Epithelial cell of esophagus (primary cell): ENCODE measurements at places on chromosomes 3 and 15.

GRCh38 chr3:143337387-143337786 lies 217.8 kb downstream of the CHST2 start:
- DNase-seq = no peak

- no peak for DNase-seq
Measured at GRCh38 chr3:183350164-183350563, 78.3 kb downstream of the MCF2L2 start.

GRCh38 chr15:96424674-96425073 lies 94.2 kb downstream of the NR2F2 start:
- no peak for DNase-seq

GRCh38 chr3:172062761-172063160 lies 23.4 kb downstream of the FNDC3B start:
- no peak for DNase-seq

DNA sequence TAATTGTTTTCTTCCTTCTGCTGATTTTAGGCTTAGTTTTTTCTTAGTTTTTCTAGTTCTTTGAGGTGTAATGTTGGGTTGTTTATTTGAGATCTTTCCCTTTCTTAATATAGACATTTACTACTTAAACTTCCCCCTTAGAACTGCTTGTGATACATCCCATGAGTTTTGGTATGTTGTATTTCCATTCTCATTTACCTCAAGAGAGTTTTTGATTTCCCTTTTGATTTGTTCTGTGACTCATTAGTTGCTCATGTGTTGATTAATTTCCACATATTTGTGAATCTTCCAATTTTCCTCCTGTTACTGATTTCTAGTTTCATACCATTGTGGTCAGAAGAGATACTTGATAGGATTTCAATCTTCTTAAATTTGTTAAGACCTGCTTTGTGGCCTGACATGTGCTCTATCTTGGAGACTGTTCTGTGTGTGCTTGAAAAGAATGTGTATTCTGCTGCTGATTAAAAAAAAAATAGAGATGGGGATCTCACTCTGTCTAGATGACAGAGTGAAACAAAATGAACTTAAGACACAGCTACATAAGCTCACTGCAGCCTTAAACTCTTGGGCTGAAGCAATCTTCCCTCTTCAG lies 22.3 kb downstream of the GRM2 start:
- peak; percentile 47 for DNase-seq

GRCh38 chr3:21979706-21980105 lies 228.7 kb upstream of the ZNF385D start:
- peak; percentile 54 for DNase-seq

DNA sequence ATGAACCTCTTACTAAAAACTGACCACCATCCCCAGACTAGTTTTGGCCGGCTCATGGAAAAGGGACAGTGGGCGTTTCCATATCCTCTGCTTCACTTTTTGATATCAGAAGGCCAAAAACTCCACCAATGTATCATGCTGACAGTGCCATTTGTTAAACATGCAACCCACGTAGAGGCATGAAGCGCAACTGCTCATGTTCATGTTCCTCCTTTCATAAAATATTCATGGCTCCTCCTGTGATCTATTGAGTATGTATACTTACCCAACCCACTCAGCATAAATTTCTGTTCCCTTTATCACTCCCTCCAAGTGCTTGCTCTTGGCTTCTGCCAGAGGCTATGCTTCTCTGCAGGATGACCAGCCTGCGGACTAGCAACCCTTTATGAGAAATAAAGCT lies 58.7 kb upstream of the TGFBR2 start:
- no peak for DNase-seq

DNA sequence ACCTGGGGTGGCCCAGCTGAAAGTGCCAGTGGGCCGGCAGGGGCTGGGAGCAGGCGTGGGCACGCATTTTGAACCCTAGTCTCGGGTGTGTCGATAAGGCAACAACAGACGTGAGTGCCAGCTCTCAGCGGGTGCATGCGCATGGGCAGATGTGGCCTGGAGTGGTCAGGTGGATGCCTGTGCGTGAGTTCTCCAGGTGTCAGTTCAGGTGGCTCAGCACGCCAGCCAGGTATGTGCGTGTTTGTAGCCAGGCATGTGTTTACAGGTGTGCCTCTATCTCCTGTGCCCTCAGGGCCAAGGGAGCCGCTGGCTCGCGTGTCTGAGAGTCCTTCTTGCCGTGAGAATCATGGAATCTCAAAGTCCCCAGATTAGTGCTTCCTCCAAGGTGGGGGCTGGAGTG lies 14.8 kb downstream of the CYP1A2 start:
- peak; percentile 88 for DNase-seq

- peak; percentile 37 for DNase-seq
Measured at GRCh38 chr15:101810876-101811275, 1.1 kb upstream of the OR4F15 start.

GRCh38 chr3:151875759-151876158 lies 2.3 kb downstream of the SUCNR1 start:
- DNase-seq = no peak

DNA sequence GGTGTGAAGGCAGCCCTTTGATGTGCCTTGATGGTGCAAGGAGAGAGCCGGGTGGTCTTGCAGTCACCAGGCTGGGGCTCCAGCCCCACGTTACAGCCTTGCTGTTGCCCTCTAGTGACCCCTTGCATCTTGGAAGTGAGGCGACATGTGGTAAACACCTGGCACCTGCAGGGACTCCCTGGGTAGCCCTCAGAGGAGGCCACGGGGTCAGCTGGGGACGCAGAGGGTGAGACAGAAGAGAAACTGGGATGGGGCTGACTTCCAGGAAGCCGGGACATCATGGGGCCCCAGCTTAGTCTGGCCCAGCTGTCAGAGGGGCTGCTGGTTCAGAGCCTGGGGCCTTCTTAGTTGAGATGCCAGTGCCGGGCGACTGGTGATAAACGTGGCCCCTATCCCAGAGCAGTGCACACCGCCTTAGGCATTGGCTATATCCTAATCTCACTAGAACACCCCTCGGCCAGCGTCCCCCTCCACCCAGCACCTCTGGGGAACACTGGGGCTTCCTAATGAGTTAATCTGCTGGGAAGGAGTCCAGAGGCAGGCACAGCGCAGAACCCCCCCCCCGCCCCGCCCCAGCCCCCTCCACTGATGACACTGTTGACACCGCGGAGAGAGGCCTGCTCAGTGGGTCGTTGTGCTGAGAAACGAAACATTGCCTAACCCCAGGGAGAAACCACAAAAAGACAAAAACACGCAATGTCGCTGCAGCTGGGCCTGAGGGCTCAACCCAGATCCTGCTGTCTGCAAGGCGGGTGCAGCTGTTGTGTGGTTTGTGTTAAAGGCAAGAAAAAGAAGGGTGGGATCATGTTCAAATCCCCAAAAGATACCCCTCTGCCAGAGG lies 60.5 kb upstream of the KLF13 start:
- DNase-seq = no peak

DNA sequence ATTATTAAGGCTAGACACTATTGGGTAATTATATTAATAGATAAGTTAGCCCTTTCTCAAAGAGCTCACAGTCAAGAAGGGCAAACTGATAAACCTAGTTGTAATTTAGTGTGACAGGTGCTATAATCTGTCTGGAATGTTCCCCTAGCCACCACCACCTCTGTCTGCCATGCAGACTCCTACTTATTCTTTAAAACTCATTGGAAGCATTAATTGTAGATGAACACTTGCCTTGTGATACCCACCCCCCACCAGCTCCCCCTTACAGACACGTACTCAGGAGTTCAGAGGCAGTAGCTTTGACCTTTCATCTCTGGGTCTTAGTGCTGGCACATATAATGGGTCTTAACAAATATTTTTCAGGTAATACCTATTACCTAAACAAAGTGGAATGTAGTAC lies 195.9 kb downstream of the TP63 start:
- no peak for DNase-seq

GRCh38 chr15:80608688-80609087 lies 86.4 kb upstream of the ABHD17C start:
- DNase-seq = peak; percentile 82

- peak; percentile 44 for DNase-seq
Measured at GRCh38 chr15:85582131-85583079, 202.0 kb downstream of the AKAP13 start.

GRCh38 chr3:62562017-62562416 lies 188.7 kb upstream of the FEZF2 start:
- peak; percentile 40 for DNase-seq

DNA sequence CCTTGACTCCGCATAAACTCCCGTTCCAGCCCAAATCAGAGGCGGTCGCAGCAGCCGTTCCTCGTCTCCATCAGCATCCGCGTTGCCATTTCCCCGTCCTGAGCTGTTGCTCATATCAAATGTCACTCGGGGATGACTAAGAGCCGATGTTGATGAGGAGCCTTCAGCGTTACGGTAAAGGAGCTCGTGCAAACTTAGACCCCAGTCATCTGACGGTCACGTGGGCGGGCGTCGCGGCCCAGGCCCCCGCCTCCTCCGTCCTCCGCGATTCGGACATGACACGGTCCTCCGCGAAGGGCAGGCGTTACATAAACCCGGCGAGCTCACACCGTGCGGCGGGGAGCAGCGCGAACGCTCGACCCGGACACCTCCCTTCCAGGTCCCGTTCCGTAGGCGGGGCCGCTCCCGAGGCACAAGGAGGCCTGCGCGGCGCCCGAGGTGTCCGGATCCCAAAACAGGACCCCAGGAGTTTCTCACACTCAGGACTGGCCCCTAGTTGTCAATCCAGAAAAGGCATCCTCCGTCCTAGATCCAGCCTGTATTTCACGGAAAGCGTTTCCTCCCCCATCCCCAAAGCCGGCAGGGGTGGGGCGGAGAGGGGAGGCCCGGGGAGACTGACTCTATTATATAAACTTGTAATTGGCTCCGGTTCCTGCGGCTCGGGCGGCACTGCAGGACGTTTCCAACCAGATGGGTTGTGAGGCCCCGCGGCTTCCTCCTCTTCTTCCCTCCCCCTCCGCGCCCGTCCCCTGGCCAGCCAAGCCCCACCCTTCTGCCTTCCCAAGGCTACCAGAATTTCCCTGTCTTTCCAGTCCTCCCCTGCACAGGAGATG lies 100.0 kb upstream of the IGF1R start:
- DNase-seq = peak; percentile 83

GRCh38 chr3:98807561-98807960 lies 44.4 kb downstream of the ST3GAL6 start:
- DNase-seq = peak; percentile 76

GRCh38 chr3:160569894-160570652 lies 4.7 kb upstream of the KPNA4 start:
- no peak for DNase-seq

DNA sequence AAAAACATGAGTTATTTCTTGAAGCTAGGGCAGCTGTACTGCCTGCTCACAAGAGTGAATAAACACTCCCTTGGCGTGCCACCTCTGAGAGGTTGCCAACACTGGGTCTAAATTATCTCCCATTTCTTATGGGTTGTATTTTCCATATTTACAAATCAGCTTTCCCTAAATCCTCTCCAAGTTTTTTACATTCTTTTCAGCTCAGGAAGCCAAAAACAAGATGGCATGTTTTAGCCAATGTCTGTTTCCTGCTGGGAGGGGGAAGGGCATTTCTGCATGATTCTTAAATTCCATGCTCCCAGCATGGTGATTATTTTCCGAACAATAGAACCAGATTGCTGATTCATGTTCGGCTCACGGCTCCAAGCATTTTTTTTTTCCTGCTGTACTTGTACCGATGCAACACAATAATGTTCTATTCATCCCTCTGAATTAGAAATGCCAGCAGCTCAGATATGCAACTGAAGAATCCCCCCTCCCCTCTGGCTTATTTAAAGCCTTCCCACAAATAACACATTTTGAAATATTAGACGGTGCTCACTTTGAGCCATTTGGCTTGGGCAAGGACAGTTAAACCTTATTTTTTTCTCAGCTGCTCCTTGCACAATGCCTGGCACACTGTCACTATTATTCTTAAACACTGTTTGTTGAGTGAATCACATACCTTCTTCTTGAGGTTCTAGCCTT lies 252.5 kb downstream of the THRB start:
- DNase-seq = peak; percentile 89

DNA sequence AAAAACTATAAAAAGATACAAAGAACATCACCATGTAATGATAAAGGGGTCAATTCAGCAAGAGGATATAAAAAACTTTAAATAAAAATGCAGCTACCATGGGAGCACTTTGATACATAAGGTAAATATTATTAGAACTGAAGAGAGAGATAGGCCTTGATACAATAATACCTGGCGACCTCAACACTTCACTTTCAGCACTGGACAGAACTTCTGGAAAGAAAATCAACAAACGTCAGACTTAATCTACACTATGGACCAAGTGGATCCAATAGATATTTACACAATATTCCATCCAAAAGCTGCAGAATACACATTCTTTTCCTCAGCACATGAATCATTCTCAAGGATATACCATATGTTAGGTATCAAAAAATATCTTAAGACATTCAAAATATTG lies 42.0 kb downstream of the WDR49 start:
- DNase-seq = no peak

GRCh38 chr3:129123314-129124060 lies 1.9 kb upstream of the RAB43 start:
- DNase-seq = peak; percentile 24

- peak; percentile 22 for DNase-seq
Measured at GRCh38 chr3:114179575-114179974, 723 bp upstream of the DRD3 start.

DNA sequence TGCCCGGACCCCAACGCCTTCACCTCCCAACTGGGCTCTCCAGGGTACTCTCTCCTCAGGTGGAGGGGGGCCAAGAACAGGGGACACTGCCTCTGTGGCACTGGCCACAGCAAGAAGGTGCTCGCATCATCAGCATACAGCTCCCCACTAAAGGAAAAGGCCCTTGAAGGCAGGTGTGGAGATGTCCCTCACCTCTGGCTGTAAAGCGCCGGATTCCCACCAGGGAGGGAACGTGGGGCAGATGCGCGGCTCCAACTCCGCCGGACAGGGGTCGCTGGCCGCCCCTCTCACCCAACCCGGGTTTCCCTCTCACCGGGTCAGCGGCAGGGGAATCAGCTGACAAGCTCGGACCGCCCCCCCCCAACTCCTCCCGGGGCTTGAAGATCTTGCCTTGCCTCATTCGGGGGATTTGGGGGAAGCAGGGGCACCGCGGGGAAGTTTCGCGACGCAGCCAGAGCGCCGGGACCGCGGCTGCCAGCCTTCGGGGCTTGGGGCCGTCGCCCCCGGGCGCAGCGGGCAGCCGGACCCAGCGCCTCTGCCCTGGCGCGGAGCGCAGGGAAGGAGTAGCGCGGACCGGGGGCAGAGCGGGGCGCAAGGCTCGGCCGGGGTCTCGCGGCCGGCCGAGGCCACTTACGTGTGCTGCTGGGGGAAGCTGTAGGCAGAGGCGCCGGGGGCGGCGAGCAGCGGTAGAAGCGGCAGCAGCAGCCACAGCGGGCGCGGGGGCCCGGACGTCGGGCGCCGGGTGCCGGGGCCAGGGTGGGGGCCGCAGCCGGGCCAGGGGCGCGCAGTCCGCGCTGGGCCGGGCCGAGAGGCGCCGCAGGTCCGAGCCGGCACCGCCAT lies 630 bp downstream of the CACNA2D2 start:
- DNase-seq = no peak
